ENCODE measurements at places on chromosomes 7 and 10.

- DNase-seq, result peak; percentile 100
These were observed at the start of gene CALD1 for GRCh38 chr7:134778941-134779740. CALD1 (plus strand) TSS chr7:134779634; CDS start chr7:134867734, 88,100 bp downstream.

DNA sequence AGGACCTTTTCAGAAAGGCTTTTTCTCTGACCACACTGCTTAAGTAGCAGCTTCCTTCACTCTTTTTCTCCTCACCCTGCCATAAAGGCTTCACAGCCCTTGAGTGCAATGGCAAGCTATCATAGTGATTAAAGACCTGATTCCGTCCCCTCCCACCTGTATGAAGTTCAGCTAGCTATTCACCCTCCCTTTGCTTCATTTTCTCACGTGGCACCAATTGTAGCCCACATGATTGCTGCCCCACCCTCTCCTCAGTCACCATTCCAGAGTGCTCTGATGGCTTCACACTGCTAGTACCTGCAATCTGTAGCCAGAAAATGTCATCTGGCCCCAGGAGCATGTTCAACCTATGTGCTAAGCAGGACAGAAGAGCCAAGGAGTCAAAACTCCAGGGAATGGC lies 523.8 kb downstream of the GRM8 start:
- no peak for DNase-seq

DNA sequence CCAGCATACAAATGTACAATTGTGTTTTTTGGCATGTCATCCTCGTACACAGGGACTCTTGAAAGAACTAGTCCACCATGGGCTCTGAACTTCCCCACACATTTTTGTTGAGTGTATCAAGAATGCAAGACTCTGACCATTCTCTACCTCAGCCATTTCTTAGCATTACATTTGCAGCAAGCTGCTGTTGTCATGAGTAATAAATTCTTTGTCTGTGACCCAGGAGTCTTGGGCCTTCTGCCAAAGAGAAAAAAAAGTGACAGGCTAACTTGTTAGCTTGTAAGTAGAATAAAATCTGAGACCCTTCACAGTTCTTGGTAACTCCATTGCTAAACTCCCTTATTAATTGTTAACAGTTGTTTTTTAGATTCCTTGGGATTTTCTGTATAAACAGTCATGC lies 542.3 kb upstream of the MBL2 start:
- DNase-seq, result peak; percentile 99

GRCh38 chr10:100391163-100392002 lies 44.4 kb downstream of the SCD start:
- DNase-seq, result no peak

GRCh38 chr10:91172348-91172747 lies 48.1 kb upstream of the PCGF5 start:
- no peak for DNase-seq

- DNase-seq, result peak; percentile 95
These were observed 574 bp upstream of the CPED1 start for GRCh38 chr7:120987683-120988590.

Measured in fibroblast of upper back skin (primary cell).